DND-41 (cell line): ENCODE measurements at places on chromosomes 5 and 9.

GRCh38 chr9:117103438-117104110 is 311.3 kb downstream of the ASTN2 start:
- no peak overlapping the region for H3K27ac ChIP-seq
- DNase-seq, result no peak
- H3K4me1 ChIP-seq, result no peaks in the 10 kb centered on the region
- H3K4me3 ChIP-seq, result no peak overlapping the region
- no peaks in the 10 kb centered on the region for H3K36me3 ChIP-seq

DNA sequence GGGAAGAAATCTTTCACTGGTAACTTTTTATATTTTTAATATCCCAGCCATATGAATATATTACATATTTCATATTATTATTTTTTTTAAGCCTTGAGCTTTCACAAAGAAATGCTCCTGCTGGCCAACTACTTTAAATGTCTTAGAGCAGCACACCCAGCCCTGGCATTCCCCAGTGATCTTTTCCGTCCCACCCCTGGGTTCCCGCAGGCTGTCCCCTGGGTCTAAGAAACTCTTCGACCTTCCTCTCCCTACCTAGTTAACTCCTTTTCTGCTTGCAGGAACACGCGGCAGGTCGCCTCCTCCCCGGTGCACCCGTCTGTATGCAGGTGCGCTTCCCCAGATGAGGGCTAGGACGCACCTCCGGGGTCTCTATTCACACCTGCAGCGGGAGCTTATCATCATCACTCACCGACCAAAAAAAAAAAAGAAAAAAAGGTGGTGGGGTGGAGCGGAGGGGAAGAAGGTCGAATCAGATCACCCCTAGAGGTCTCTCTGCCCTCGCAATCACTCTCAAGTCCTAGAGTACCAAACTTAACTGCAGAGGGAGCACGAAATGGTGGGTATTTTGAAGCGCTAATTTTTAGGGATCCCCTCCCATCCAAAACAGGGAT is 696 bp downstream of the ZFP62 start:
- H3K27ac ChIP-seq, result peak overlapping the region; percentile 97
- peak; percentile 56 for DNase-seq
- peaks cover 29% of the 10 kb centered on the region for H3K4me1 ChIP-seq
- H3K36me3 ChIP-seq, result peaks cover 42% of the 10 kb centered on the region

- H3K4me3 ChIP-seq, result peak within 1 kb of the TSS; percentile 43
- no peak within 1 kb of the TSS for H3K27ac ChIP-seq
- H3K4me1 ChIP-seq, result peaks cover 13% of the 10 kb centered on the region
- no peaks in the 10 kb centered on the region for H3K27me3 ChIP-seq
- peak; percentile 74 for DNase-seq
Measured at GRCh38 chr5:171418982-171419687, at the start of gene FGF18. Gene FGF18, plus strand, starts transcription at chr5:171419647. Its CDS starts 553 bp downstream, at chr5:171420200.

GRCh38 chr5:981456-981855 is 27.1 kb upstream of the NKD2 start:
- no peak for DNase-seq
- H3K4me1 ChIP-seq, result peaks cover 20% of the 10 kb centered on the region
- no peaks in the 10 kb centered on the region for H3K27me3 ChIP-seq
- no peaks in the 10 kb centered on the region for H3K36me3 ChIP-seq
- H3K4me3 ChIP-seq, result no peak overlapping the region

DNA sequence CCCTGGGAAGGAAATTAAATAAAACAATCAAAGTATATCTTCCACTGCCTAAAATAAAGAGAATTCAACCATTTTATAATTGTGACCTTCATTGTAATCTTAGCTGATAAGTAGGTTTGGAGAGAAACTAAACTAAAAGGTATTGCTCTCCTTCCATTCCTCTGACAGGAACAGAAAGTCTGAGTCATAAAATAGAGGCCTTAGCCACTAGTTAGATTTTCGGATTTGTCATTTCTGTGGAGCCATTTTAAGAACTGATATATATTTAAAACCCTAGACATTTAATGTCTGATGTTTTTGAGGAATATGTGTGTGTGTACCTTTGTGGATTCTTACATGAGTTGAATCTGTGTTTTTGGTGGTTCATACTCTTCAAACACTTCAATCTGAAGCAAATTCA is 11.8 kb upstream of the TMC1 start:
- no peak for DNase-seq
- H3K27me3 ChIP-seq, result no peaks in the 10 kb centered on the region
- H3K36me3 ChIP-seq, result no peaks in the 10 kb centered on the region
- no peak overlapping the region for H3K4me3 ChIP-seq
- no peaks in the 10 kb centered on the region for H3K4me1 ChIP-seq

- peaks cover 2% of the 10 kb centered on the region for H3K27me3 ChIP-seq
- no peaks in the 10 kb centered on the region for H3K4me1 ChIP-seq
- DNase-seq, result no peak
- no peak overlapping the region for H3K27ac ChIP-seq
- no peak overlapping the region for H3K4me3 ChIP-seq
Measured at GRCh38 chr5:42900734-42901133, 89.0 kb upstream of the SELENOP start.

GRCh38 chr9:5897851-5898250 is 7.2 kb downstream of the MLANA start:
- no peak overlapping the region for H3K27ac ChIP-seq
- H3K4me3 ChIP-seq, result no peak overlapping the region
- H3K4me1 ChIP-seq, result no peaks in the 10 kb centered on the region
- H3K36me3 ChIP-seq, result no peaks in the 10 kb centered on the region
- no peaks in the 10 kb centered on the region for H3K27me3 ChIP-seq

DNA sequence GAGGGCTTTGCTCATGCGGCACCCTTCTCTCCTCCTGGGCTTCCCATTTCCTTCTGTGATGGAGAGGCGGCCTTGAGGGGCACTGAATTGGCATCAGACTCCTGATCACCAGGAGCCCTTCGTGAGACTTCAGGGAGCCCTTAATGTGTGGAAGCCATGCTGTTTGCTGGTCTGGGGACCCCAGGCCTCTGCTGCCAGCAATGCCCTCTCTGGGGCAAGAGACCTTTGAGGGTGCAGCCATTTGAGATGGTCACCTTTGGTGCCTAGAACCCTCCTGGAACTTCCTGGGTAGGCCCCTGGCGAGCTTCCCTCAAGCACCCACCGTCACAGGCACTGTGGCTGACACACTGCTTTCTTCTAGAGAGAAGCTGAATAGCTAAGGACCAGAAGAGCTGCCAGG is 338.7 kb upstream of the IRX4 start:
- H3K27me3 ChIP-seq, result no peaks in the 10 kb centered on the region
- H3K4me1 ChIP-seq, result no peaks in the 10 kb centered on the region
- no peak overlapping the region for H3K27ac ChIP-seq
- H3K36me3 ChIP-seq, result no peaks in the 10 kb centered on the region
- no peak for DNase-seq

DNA sequence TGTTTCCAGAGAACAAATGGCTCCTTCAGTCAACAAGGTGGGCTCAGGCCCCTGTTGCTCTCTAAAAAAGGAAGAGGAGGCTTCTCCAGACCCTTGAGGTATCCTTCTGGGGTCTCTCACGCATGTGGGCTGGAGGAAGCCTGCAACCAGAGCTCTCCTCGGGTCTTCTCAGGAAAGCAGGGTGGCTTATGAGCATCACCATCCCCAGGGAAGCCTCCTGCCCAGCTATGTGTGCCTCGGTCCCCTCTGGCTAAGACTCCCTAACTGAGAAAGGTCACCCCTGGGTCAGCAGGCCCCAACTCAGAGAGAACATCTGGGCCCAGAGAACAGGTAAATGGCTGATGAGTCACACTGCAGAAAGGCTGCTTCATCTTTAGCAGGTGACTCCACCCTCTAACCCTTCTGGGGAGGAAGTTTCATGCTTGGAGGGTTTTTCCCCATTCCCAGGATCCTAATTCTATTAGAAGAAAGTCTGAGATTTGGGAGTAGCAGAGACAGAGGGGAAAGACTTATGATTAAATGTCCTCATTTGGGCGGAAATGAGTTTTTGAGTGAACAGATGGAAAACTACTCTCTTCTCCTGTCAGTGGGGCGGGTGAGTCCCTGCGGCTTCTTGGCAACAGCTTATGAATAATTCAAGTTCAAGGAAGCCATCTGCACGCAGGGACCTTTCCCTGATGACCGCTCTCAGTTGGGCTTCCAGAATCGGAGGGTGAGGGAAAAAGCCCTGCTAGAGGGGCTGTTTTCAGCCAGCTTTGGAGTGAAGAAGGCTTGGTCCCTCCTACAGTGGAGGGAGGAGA is 41.9 kb downstream of the TGFBI start:
- no peak for DNase-seq
- no peaks in the 10 kb centered on the region for H3K36me3 ChIP-seq
- no peak overlapping the region for H3K27ac ChIP-seq
- peaks cover 5% of the 10 kb centered on the region for H3K27me3 ChIP-seq

DNA sequence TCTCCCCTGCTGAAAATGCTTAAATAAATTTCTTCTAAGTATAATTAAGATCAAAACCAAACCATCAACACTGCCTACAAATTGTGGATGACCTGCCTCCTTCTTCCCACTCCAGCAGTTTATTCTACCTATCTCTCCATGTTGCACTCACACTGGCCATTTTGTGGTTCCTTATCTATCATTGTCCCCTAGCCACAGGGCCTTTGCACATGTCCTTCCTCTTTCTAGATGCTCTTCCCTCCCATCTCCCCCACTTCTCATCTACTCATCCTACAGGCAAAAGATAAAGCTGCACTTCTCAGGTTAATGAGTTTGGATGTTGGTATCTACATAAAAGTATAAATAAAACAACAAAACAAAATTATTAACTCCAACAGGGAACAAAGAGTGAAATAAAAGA is 70.6 kb upstream of the CCNG1 start:
- no peak for DNase-seq
- no peak overlapping the region for H3K4me3 ChIP-seq
- H3K4me1 ChIP-seq, result no peaks in the 10 kb centered on the region
- peaks cover 5% of the 10 kb centered on the region for H3K27me3 ChIP-seq
- H3K27ac ChIP-seq, result no peak overlapping the region

DNA sequence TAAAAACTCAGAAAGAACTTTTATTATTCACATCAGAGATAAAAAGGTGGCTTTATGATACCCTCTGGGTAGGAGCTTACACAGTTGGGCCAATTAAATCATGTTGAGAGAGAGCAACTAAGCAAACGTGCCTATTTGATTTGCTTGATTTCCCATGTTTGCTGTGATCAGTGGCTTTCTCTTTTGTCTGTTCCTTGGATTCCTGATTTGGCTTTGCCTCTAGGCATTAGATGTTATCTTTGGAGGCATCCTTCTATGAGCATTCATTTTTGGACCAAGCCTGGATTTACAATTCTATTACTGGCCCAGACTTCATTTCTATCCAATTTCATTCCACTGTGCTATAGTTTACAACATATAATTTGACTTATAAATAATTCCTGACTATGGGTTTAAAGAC is 35.9 kb downstream of the VCAN start:
- 0 out of 2 replicates have a peak, but pooled peaks cover 6% of the 10 kb centered on the region for H3K4me1 ChIP-seq
- no peaks in the 10 kb centered on the region for H3K27me3 ChIP-seq

- DNase-seq, result no peak
- H3K4me1 ChIP-seq, result no peaks in the 10 kb centered on the region
- H3K27me3 ChIP-seq, result no peaks in the 10 kb centered on the region
- no peaks in the 10 kb centered on the region for H3K36me3 ChIP-seq
Measured at GRCh38 chr5:45081082-45081481, 272.3 kb downstream of the MRPS30 start.

DNA sequence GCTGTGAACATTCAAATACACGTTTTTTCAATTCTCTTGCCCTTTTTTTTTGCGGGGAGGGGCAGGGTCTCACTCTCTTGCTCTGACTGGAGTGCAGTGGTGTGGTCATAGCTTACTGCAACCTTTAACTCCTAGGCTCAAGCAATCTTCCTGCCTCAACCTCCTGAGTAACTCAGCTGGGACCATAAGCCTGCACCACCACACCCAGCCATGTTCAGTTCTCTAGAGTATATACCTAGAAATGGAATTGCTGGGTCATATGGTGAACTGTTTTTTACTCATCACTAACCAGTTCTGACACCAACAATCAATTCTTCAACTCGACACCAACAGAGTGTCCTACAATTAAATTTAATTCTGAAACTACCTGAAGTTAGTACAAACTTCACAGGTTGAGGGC is 85.5 kb upstream of the ZNF169 start:
- H3K27me3 ChIP-seq, result no peaks in the 10 kb centered on the region
- peaks cover 18% of the 10 kb centered on the region for H3K4me1 ChIP-seq
- H3K36me3 ChIP-seq, result peaks cover 85% of the 10 kb centered on the region
- no peak overlapping the region for H3K27ac ChIP-seq

- no peak overlapping the region for H3K27ac ChIP-seq
- peaks cover 16% of the 10 kb centered on the region for H3K27me3 ChIP-seq
- no peak for DNase-seq
- H3K4me1 ChIP-seq, result peaks cover 12% of the 10 kb centered on the region
Measured at GRCh38 chr9:121450241-121450640, 49.4 kb downstream of the GGTA1 start.

DNA sequence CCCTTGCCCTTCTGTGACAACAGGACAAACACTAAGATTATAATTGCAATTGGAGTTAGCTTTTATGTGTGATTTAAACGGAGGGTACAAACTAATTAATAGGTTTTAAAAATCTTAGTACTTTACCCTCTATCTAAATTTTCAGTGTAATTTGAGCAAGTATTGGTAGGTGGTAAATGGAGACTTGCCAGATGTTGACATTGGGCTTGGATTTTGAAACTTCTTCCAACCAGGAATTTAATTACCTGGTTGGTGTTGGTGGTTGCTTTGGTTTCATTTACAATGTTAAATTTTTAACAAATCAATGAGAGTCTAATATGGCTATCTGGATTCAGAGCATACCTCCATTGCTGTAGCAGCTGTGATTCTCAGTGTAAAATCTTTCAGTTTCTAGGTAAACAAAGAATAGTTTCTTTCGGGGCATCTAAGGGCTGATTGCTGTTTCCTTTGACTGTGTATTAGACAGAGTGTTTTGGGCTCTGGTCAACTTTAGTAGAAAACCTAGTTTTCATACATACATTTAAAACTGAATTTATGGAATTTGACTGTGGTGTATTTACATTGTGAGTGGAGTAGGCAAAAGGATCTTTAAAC is 1.9 kb downstream of the DAPK1 start:
- no peak for DNase-seq
- no peaks in the 10 kb centered on the region for H3K27me3 ChIP-seq
- no peaks in the 10 kb centered on the region for H3K36me3 ChIP-seq
- H3K27ac ChIP-seq, result no peak overlapping the region
- no peaks in the 10 kb centered on the region for H3K4me1 ChIP-seq
- no peak overlapping the region for H3K4me3 ChIP-seq

- no peak overlapping the region for H3K27ac ChIP-seq
- H3K36me3 ChIP-seq, result peaks cover 9% of the 10 kb centered on the region; the same call in 1 of the 2 replicates
- no peaks in the 10 kb centered on the region for H3K27me3 ChIP-seq
- DNase-seq, result peak; percentile 61
Measured at GRCh38 chr9:33287087-33287490, 3.2 kb upstream of the NFX1 start.

DNA sequence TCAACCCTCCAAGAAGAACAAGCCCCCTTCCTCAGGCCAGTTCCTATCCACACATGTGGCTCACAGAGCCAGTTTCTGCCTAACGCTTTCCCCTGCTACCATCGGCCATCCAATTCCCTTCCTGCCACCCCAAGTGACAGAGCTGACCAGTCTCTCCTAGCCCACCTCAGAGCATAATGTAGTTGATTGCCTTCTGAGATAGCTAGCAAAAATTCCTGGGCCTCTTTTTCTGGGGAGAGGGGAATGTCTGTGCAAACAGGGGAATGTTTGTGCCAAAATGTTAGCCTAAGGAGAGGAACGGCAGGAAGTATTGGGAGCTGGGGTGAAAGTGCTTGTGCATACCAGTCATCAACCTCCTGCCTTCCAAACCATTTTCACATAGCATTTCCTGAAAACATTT is 157.0 kb downstream of the PJA2 start:
- H3K27me3 ChIP-seq, result no peaks in the 10 kb centered on the region
- no peak overlapping the region for H3K27ac ChIP-seq
- no peaks in the 10 kb centered on the region for H3K4me1 ChIP-seq

- peaks cover 1% of the 10 kb centered on the region for H3K4me1 ChIP-seq
- no peak overlapping the region for H3K4me3 ChIP-seq
- no peaks in the 10 kb centered on the region for H3K36me3 ChIP-seq
- peaks cover 4% of the 10 kb centered on the region for H3K27me3 ChIP-seq
Measured at GRCh38 chr5:72822944-72823343, 6.5 kb downstream of the TNPO1 start.
